PC-9 (cell line): ENCODE measurements at places on chromosomes 13 and 19.

DNA sequence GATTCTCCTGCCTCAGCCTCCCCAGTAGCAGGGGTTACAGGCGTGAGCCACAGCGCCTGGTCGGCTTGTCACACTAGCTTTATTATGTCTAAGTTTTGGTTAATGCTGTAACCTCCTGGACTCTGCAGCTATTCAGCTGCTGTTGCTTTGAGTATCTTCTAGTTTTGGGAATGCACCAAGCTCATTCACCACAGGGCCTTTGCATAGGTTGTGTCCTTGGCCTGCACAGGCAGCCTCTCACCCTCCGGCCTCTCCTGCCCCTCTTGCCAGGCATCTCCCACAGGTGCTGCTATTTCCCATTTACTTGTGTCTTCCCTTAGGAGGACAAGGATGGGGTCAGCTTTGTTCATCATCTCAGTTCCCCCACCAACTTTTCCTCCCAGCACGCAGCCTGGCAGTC lies 2.4 kb upstream of the CCDC9 start:
- DNase-seq = no peak

DNA sequence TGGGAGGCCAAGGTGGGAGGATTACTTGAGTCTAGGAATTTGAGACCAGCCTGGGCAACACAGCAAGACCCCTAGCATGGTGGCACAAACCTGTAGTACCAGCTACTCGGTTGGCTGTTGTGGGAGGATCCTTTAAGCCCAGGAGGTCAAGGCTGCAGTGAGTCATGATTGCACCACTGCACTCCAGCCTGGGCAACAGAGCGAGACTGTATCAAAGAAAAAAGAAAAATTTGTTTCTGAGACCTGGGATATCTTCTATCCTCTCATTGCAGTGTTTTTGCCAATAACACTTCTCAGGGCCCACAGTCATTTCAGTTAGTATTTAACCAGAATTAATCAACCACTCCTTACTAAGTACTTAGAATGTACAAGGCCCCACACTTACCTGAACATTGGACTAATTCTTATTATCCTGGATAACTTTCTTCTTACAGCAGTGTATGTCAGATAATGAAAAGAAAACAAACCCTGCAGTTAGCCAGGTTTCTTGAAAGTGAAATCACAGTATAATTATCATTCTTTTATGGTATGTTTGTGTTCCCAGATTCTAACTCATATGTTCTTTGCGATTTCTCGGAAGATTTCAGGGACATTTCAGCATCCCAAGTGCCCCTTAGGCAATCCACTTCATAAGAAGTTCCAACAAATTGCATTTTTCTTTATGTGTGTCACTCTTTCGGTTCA lies 75.6 kb upstream of the KLF5 start:
- DNase-seq = no peak

- DNase-seq = no peak
These were observed 814.7 kb downstream of the PCDH9 start for GRCh38 chr13:66415444-66415843.

GRCh38 chr13:73901324-73902068 lies 232.7 kb downstream of the KLF12 start:
- no peak for DNase-seq
